ENCODE measurements at places on chromosomes 6 and 20. TPM values are rescaled to one million over a fixed set of nuclear protein-coding genes. Genes with fewer than 3 reads are reported as not detected.

DNA sequence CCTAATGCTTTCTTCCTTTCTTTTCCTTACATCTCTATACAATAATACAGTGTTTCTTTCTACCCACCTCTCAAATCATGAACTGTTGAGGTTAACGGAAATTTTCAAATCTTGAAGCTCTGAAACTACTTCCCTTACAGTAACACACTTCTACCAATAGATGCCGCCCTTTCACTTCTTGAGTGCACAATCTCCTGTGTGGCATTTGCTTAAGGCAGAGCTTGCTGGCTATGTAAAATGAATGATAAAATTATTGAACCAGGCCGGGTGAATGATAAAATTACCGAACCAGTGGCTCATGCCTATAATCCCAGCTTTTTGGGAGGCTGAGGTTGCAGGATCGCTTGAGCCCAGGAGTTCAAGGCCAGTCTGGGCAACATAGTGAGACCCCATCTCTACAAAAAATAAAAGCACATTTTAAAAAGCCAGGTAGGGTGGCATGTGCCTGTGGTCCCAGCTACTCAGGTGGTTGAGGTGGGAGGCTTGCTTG lies 56.8 kb downstream of the KCNS1 start:
- peak; percentile 50 for DNase-seq

COL11A2 gene
- 5.1 TPM for polyA plus RNA-seq

DNA sequence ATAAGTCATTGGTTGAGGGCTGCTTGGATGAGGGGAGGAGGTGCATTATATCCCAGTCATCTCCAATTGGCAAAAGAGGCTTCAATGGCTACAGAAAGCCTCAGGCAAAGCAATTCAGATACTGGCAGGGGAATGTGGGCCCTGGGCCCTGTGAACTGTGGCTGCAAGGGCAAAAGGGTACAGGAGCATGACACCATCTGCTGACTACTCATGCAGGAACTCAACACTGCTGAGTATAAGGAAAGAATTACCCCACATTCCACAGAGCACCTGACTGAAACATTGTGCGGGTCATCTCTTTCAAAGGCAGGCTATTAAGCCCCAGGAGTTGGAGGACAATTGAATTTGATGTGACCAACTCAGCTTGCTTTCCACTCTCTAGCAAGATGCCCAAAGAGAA lies 92.1 kb upstream of the SPTLC3 start:
- DNase-seq: no peak

- no peak for DNase-seq
Measured at GRCh38 chr6:89927791-89928550, 33.7 kb downstream of the GJA10 start.

DDX43 gene
- polyA plus RNA-seq: 1.6 TPM

DNA sequence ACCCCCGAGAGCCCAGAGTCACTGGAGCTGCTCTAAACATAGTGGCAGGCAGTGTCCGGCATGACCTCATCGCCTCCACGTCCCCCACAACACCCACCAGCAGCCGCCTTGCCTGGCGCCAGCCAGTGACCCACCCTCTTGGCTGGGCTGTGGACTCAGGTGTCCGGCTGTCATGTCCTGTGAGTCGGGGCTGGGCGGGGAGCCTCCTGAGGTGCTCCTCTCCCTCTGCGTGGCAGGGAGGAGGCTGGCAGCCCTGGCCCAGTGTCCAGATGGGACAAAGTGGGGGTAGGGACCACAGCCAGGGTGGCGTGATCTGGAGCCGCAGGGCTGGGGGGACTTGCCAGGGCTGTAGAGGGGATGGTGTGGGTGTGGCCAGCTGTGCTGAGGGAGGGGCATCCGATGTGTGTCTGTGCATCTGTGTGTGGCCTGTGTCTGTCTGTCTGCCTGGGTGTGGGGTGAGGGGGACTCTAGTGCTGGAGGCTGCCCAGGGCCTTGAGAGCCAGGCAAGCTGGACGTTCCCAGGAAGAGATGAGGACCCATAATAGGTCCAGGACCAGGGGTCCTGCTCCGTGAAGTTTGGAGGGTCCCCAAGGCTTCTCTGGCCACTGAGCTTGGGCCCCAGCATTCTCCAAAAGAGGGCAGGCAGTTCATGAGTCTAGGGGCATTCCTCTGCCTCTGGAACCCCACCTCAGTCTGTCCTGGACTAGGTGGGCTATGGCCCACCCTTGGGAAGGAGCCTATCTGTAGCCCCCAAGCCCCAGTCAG lies 2.3 kb upstream of the SOX18 start:
- DNase-seq: no peak

GRCh38 chr6:12163149-12163548 lies 127.0 kb upstream of the EDN1 start:
- DNase-seq: no peak

DOK5 gene
- 8.4 TPM for polyA plus RNA-seq

GRCh38 chr6:135002229-135002844 lies 52.3 kb downstream of the HBS1L start:
- DNase-seq: no peak

POM121L2 gene
- not detected for polyA plus RNA-seq

DNA sequence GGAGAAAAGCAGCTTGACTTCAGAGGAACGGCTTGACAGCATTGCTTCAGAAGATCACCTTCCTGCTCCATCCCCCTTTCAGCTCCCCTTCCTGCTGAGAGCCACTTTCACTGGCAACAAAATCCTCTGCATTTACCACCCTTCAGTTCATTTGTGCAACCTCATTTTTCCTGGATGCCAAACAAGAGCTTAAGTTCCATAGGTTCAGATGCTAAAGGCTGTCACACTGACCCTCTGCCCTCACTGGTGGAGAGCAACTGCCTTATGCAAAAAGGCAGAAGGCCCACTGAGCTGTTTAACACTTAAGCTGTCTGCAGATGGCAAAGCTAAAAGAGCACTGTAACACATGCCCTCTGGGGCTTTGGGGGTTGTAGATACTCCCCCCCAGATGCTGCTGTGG lies 131.2 kb upstream of the SPACA1 start:
- no peak for DNase-seq

- no peak for DNase-seq
Measured at GRCh38 chr20:5041433-5041832, 40.1 kb upstream of the SLC23A2 start.

HLA-B gene
- 118 TPM for polyA plus RNA-seq

HIVEP1 gene
- polyA plus RNA-seq: 21.8 TPM

- DNase-seq: no peak
Measured at GRCh38 chr6:161618831-161619454, 345.1 kb upstream of the AGPAT4 start.

DNA sequence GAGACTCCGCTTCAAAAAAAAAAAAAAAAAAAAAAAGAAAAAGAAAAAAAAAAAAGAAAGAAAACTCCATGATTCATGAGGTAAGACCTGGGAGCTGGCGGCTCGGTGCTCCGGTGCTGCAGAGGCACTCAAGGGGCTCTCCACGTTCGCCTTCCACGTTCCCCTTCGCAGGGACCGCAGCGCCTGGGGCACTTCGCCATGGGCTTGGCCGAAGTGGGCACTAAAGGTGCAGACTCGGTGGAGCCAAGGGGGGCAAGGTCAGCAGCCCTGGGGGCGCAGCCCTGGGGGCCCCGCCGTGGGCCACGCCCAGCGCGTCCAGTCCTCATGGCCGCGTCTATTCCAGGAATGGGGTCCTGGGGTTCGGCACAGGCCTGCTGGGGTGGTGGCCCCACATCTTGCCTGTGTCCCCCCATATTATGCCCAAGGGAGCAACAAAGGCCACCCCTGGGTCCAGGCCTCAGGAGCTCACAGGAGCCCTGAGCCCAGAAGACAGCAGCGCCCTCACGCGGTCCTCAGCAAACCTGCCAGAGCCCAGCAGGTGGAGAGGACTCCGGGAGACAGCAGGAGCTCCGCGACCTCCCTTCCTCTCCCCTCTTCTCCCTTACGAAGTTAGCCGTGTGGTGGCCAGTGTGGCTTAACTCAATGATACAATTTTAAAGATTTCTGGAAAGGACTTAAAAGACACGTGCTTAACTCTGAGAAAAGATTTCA lies 21.9 kb downstream of the ZBTB46 start:
- DNase-seq: no peak

GRCh38 chr6:70412252-70413113 lies 825 bp upstream of the FAM135A start:
- no peak for DNase-seq

GRCh38 chr20:37267667-37268313 lies 6.2 kb upstream of the GHRH start:
- no peak for DNase-seq

DNA sequence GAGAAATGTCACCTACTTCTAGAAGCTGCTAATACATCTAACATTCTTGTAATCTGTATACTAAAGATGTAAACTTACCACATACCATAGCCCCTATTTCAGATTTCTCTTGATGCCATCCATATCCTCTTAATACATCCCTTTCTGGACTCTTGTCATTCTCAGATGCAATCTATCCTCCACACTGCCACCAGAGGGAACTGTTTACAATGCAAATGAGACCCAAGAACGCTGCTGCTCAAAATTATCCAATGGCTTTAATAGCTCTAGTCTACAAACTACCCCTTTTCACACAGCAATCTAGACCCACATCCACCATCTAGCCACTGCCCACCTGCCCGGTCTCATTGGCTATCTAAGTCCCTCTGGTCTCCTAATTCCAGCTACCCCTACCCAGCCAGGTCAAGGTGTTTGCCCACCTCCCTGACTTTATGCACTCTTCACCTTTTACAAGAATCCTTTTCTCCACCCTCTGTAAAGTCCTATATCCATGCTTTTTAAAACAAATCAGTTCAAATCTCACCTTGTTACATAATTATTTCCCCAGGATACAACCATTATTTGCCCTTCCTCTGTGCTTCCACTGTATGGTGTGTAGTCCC lies 14.8 kb downstream of the FAXC start:
- DNase-seq: no peak

GRCh38 chr6:6006428-6007365 lies at the start of gene NRN1:
TSS of gene NRN1 (minus strand) at chr6:6006925. CDS start at chr6:6006749, 176 bp downstream.
- no peak for DNase-seq

CD93 gene
- polyA plus RNA-seq: 43.9 TPM

DNA sequence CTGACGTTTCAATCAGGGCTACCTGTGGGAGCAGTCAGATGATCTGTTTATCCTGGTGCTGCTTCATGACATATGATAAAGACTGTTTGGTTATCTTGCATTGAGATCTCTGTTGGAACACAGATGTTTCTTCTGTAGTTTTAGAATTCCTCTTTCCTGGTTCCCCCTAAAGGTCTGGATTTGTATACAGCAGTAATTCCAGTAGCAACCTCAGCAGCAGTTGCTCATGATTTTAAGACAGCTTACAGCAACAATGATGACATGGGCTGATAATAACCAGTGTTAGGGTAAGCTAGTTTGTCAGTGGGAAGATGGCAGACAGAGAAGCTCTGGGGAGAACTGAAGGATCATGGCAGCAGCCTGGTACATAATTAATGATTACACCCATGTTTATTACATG lies 439.4 kb downstream of the PHF3 start:
- DNase-seq: no peak

PCK1 gene
- polyA plus RNA-seq: 13.3 TPM

GRCh38 chr6:44800171-44800783 lies 412.8 kb downstream of the CDC5L start:
- peak; percentile 15 for DNase-seq

GRCh38 chr6:30915591-30915946 lies 1.5 kb downstream of the VARS2 start:
- peak; percentile 39 for DNase-seq

CYP24A1 gene
- 3.6 TPM for polyA plus RNA-seq

- DNase-seq: no peak
Measured at GRCh38 chr20:49867453-49868215, 47.7 kb downstream of the SPATA2 start.
